Effector memory CD8-positive, alpha-beta T cell (primary cell): ENCODE measurements at places on chromosomes 11 and 22.
A peak's percentile ranks its signal among the peaks of the same experiment; 100 is the strongest.

DNA sequence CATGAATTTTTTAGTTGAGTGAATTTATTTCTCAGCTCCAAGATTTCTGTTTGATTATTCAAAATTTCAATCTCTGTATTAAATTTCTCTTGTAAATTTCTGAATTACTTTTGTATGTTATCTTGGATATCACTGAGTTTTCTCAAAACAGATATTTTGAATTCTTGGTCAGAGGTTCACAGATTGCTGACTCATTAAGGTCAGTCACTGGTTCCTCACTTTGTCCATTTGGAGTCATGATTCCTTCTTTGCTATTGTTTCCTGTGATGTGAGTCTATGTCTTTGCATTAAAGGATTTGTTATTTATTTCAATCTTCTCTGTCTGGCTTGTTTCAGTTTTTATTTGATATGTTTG, 10.2 kb upstream of the IL17RA start:
- DNase-seq = no peak

DNA sequence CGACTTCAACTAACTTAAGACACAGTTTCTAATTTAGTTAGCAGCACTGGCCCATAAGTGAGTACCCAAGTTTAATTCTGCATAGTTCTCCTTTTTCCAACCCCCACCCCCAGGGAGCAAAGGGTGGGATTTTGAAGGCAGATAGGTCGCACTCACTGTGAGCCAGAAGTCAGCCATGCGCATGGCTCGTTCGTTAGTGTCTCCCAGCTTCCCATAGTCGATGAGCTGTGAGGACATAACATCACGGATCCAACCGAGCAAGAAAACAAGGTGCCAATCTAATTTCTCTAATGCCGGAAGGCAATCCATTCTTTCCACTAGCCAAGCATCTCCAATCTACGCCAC, 577 bp downstream of the MRPL17 start:
- DNase-seq = no peak

DNA sequence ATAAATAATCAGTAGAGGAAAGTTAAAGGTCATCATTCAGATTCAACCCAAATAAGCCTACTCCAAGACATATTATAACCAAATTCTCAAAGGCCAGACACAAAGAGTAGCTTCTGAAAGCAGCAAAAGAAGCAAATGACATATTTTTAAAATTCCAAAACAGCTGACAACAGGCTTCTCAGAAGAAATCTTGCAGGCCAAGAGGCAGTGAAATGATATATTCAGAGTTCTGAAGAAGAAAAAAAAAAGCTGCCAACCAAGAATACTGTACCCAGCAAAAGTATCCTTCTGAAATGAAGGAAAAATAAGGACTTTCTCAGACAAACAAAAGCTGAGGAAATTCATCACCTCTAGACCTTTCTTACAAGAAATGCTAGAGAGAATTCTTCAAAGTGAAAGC, 787.1 kb upstream of the TENM4 start:
- no peak for DNase-seq

GRCh38 chr11:26830757-26831156, 108.9 kb upstream of the SLC5A12 start:
- no peak for DNase-seq

DNA sequence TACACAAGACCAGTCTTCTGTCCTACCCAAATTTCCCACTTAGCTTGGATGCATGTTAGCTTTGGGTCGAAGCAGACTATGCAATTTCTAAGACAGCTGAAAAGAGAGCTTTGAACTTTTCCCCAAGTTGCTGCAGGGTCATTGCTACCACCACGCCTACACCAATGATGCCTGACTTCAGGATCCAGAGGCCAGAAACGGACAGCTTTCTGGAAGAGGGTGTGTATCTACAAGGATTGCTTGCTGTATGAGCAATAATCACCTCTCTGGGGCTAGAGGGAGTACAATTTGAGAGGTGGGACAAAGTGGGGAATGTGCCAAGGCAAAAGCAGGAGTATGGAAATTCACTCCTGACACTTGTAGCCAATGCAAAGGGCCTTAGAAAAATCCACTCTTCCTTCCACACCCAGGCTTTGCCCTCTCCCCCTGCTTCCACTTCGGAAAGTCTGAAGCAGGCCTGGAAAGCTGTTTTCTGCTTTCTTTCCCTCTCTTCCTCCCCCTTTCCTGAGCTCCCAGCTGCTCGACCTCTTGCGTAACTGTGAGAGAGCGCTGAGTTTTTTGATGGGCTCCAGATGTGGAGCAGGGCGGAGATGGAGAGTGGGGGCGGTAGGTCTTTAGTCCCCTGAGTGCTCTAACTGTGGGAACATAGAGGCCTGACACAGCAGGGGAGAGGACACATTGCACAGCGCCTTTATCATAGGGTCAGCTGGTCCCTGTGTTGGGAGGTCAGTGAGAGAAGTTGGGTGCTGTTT, 2.1 kb upstream of the PHLDB1 start:
- no peak for DNase-seq

DNA sequence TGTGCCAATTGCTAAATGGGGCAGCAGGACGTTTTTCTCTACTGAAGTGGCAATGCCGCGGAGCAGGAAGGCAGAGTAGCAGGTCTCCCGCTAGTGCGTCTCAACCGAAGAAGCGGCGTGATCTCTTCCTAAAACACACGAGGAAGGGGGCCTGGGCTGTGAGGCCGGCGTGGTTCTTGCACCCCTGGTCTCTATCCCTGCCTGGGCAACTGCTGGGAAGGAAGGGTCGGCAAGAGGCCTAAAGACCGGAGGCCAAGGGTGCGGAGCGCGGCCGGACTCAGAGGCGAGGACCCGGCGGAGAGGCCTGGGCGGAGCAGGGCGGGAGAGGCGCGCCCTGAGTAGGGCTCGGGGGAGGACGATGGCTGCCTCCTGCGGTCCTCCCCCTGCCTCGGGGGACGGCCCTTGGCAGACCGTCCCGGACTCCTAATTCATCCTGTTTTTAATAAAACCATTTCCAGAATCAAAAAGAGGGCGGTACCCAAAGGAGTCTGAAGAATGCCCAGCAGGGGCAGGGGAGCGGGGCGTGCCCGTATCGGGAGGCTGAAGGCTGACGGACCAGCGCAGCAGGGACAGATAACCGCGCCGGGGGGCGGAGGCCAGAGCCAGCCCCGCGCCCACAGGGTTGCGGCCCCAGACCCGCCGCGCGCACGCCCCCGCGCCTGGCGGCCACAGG, 572 bp upstream of the APLP2 start:
- peak; percentile 70 for DNase-seq

DNA sequence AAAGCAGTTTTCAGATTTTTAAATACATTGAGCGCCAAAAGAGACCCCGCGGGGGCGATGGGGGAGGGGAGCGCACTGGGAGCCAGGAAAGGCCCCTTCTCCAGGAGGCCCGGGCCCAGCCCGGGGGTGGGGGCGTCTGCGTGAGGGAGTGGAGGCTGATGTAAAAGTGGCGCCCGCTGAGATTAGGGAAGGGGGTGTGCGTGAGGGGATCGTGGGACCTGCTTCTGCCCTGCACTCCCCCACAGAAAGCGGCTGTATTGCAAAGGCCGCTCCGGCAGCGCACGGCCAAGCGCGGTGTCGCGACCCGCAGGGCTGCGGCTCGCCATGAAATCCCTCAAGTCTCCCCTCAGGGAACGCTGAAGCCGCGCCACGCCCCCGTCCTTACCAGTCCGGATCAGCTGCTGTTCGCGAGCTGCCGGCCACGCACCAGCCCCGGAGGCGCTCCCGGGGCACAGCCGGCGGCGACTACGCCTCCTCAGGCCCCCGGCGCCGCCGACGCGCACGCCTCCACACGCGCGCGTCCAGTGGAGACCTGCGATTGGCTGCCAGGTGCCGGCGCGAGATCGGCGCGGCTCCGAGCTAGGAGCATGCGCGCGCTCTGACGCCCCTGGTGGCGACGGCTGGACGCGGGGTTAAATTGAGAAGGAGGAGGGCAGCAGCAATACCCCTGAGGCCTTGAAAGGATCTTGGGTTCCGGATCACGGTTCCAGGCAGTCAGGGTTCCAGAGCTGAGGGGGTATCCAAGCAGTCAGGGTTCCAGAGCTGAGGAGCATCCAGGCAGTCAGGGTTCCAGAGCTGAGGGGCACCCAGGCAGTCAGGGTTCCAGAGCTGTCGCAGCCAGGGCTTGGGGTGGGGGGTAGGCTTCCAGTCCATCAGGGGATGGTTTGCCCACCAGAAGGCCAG, at the start of gene ZNF280B:
Gene ZNF280B, minus strand, starts transcription at position 469 of the 903 bp plus-strand sequence. CDS start 19,344 bp downstream, outside the sequence.
- DNase-seq = peak; percentile 82

- DNase-seq = no peak
These were observed 5.0 kb downstream of the SNX15 start for GRCh38 chr11:65032216-65032615.

DNA sequence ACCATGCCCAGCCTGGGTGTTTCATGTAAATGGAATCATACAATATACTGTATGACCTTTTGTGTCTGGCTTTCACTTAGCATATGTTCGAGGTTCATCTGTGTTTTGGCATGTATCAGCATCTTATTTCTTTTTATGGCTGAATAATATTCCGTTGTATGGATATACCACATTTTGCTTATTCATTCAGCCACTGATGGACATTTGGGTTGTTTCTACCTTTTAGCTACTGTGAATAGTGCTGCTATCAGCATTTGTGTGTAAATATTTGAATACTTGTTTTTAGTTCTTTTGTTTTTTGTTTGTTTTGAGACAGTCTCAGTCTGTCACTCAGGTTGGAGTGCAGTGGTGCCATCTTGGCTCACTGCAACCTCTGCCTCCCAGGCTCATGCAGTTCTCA, 35.7 kb downstream of the KDM2A start:
- no peak for DNase-seq

DNA sequence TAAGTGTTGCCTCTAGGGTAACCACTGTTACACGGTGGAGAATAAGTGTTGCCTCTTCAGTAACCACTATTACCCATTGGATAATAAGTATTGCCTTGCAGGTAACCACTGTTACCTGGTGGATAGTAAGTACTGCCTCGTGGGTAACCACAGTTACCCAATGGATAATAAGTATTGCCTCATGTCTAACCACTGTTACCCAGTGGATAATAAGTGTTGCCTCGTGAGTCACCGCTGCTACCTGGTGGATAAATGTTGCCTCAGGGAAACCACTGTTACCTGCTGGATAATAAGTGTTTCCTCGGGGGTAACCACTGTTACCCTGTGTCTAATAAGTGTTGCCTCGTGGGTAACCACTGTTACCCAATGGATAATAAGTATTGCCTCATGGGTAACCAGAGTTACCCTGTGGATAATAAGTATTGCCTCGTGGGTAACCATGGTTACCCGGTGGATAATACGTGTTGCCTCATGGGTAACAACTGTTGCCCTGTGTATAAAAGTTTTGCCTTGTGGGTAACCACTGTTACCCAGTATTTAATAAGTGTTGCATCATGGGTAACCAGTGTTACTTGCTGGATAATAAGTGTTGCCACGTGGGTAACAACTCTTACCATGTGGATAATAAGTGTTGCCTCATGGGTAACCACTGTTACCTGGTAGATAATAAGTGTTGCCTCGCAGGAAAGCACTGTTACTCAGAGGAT, 12.3 kb upstream of the NXPE4 start:
- DNase-seq = no peak

- no peak for DNase-seq
These were observed 9.1 kb downstream of the SLN start for GRCh38 chr11:107702723-107703122.

DNA sequence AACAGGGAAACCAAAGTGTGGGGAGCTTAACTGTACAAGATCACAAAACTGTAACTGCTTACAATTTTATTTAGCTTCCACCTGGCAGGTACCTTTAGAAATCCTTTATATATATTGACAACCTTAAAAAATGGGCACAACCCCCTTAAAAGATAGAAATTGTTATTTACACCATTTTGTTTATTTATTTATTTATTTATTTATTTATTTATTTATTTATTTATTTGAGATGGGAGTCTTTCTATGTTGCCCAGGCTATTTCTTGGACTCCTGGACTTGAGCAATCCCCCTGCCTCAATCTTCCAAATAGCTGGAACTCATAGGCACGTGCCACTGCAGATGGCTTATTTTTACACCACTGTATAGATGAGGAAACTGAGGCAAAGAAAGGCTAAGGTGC, 74.5 kb downstream of the INSC start:
- no peak for DNase-seq

GRCh38 chr11:130164221-130164570, 4.6 kb downstream of the ST14 start:
- DNase-seq = no peak

DNA sequence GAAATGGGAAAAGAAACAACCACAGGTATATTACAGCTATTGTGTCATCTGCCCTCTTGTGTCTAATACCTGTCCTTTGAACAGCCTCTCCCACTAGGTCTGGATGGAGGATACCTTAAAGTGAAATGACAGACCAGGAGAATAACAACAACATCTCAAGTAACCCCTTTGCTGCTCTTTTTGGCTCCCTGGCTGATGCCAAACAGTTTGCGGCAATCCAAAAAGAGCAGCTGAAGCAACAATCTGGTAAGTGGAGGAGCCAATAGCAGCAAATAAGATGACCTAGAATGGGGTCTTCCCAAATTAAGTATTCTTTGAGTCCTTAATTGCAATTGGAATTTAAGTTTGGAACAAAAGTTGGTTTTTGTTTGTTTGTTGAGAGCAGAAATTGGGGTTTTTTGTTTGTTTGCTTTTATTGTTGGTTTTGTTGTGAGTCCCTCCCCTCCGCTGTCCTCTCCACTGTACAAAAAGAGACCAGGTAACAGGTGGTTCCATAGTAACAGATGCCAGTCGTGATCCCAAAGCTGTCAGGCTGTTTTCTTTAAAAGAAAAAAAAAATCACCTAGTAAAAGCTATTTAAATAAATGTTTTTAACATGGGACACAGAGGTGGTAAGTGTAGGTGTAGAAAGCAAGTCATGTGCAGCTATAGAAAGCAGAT, 5.7 kb downstream of the UBE4A start:
- DNase-seq = no peak
